ENCODE measurements at places on chromosomes 11 and 22. TPM values are rescaled to one million over a fixed set of nuclear protein-coding genes. Genes with fewer than 3 reads are reported as not detected.

Gene RPS6KA4
- 43.3 TPM for total RNA-seq

Gene SCN3B
- total RNA-seq, result under 0.01 TPM

Gene TRIM44
- 104 TPM for total RNA-seq

Gene RIN1
- total RNA-seq, result 9.9 TPM

Gene CRYBA4
- total RNA-seq, result not detected

Gene FOSL1
- total RNA-seq, result 17.2 TPM

Gene AASDHPPT
- total RNA-seq, result 72.2 TPM

Gene PLAAT2
- total RNA-seq, result not detected

Gene DCPS
- total RNA-seq, result 19.7 TPM

Gene PGA4
- not detected for total RNA-seq

Gene MS4A4A
- not detected for total RNA-seq

Gene SEC14L2
- total RNA-seq, result 54.8 TPM

Gene RFPL3
- total RNA-seq, result not detected

Measured in IMR-90 (cell line).